ENCODE measurements at places on chromosomes 1 and 21.

DNA sequence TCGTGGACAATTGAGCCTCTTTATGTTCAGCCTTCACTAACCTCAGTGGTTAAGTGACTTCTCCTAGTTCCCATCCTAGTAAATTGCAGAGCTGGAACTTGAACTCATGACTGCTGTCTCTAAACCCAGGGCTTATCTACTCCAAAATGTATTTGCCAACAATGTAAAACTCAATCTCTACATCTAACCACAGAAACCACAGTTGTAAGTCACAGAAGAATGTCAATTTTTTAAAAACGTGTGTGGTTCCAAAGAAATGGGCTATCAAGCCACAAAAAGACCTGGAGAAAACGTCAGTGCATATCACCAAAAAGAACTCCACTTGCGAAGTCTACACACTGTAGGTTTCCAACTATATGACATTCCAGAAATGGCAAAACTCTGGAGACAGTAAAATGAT is 172.6 kb upstream of the HMCN1 start:
- no peak for DNase-seq

- no peak for DNase-seq
These were observed 26.6 kb downstream of the ATF6 start for GRCh38 chr1:161792740-161793139.

- no peak for DNase-seq
These were observed 1.4 kb upstream of the RGS2 start for GRCh38 chr1:192807211-192808162.

DNA sequence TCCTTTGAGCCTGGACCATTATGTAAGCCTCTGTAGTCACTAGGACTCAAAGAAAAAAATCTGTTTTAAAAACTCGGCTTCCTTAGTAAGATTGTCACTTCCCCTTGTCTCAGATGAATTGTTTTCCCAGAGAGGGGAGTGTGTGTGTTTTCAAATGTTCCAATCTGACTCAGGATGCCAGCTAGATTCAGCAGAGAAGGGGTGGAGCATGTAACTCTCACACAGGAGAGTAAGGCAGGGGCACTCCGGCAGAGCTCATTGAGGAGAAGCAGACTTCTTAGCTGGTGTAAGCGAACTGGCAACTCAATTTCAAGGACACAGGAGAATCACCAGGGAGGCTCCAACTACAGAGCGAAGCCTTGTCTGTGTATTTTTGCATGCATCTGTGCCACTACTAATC is 623.2 kb downstream of the LMO4 start:
- DNase-seq: no peak

DNA sequence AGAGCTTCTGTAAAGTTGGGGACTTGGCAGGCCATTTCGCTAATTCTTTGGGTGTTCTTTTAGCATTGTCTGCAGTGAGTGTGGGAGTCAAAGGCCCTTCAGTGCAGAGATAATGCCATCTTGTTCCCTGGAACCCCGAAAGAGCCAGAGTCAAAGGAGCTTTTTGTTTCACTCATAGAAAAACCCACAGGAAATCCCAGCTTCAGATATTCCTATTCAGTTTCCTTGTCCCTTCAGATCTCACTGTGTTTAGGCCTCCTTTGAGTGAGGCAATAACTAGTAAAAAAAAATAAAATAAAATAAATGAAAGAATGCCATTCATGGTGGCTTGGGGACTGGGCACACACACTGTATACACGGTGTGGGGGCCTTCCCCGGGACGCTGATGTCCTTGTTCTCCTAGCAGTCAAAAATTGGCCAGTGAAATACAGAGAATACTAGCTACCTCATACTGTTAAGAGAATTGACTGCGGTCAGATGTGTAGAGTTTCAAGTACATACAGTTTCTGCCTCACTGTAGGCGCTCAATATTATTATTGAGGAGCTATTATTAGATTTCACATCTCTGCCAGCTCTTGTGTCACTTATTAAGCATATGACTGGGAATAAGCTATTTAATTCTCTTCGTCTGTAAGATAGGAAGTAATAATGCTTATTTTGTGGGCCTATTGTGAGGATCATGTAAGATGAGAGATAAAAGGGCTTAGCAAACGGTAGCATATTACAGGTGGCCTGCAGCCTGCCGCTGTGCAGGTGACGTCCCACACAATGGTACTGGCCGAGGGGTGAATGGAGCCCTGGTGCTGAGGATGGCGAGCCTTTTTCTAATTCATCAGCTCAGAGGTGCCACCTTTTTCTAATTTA is 16.7 kb downstream of the DISC1 start:
- DNase-seq: no peak

- no peak for DNase-seq
These were observed 10.9 kb upstream of the ARID1A start for GRCh38 chr1:26684763-26685508.

DNA sequence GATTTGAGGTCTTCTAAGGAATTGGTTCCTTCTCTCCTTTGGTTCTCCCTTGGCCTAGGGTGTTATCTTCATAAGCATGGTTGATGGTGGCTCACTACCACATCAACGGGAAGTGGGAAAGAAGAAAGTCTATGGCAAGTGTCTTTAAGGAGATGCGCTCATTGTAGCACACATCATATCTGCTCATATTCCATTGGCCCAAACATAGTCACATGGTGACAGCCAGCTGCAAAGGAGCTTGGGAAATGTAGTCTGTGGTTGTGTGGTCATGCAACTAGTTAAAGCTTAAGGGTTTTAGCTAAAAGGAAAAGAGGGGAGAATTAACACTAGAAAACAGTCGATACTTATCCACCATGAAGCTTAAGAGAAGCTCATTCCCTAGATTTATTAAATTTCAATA is 11.4 kb upstream of the MRPS6 start:
- no peak for DNase-seq

DNA sequence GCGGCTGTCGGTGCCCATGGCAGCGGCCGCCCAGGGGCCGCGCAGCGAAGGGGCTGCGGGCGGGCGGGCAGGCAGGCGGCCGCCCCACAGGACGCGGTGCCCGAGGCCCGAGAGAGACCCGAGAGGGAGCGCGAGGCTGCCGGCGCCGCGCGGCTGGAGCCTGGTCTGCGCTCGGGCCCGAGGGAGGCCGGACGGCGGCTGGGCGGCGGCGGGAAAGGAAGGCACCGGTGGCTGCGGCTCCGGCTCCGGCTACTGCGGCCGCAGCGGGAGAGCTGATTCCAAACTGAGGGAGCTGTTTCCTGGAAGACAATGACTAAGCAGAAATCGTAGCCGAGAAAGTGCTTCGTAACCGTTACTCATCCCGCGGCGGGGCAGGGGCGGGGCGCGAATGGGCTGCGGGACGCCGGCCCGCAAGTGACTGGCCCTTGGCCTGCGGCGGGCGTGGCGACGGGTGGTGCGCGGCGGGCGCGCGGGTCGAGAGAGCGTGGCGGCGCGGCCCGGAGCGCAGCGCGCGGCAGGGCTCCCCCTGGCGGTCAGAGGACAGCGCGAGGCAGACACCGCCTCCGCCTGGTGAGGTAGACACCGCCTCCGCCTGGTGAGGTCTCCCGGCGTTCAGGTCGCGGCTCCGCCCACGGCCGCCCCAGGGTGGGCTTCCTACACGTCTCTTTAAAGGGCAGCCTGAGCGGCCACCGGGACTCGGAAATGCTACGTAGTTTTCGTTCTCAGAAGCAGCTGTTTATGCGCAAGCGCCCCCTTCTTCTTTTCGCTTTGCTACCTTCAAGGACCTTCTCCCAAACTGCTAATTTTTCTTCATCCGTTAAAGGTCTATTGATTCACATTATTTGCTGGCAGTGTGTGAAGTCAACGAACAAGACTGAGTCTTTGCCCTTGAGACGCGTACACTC is at the start of gene GCLM:
Gene GCLM, minus strand, starts transcription at position 285 of the 905 bp plus-strand sequence. Its CDS starts 267 bp downstream, at position 18.
- DNase-seq: peak; percentile 89

DNA sequence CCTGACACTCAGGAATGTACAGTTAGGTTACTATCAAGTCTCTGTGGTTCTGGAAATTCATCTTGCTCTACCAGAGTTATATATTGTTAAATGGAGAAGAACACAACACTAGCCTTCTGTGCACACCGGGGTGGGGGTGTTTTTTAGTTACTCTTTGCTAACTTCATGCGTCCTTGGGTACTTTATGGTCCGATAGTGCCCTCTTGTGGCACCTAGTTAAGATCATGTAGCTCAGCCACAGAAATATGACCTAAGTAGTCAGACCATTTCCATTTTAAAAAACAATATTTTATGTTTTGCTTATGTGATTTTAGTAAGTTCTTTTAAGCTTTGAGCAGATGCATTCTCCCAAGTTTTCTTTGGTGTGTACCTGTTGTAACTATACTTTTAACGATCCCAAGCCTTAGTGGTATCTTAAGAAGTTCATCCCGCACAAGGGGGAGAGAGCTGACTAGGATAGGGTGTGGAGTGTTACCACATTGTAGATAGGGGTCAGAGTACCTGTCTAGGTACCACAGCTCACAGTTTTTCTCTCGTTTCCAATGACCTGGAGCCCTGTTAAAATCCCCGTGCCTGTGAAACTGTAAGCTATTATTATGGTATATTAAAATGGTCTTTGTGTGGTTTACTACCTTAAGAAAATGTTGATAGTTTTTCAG is 20.6 kb upstream of the SH3D21 start:
- peak; percentile 77 for DNase-seq

- peak; percentile 86 for DNase-seq
These were observed 21.7 kb downstream of the INTS3 start for GRCh38 chr1:153749408-153750005.

- DNase-seq: no peak
These were observed 231.3 kb downstream of the C1orf94 start for GRCh38 chr1:34408011-34408410.

DNA sequence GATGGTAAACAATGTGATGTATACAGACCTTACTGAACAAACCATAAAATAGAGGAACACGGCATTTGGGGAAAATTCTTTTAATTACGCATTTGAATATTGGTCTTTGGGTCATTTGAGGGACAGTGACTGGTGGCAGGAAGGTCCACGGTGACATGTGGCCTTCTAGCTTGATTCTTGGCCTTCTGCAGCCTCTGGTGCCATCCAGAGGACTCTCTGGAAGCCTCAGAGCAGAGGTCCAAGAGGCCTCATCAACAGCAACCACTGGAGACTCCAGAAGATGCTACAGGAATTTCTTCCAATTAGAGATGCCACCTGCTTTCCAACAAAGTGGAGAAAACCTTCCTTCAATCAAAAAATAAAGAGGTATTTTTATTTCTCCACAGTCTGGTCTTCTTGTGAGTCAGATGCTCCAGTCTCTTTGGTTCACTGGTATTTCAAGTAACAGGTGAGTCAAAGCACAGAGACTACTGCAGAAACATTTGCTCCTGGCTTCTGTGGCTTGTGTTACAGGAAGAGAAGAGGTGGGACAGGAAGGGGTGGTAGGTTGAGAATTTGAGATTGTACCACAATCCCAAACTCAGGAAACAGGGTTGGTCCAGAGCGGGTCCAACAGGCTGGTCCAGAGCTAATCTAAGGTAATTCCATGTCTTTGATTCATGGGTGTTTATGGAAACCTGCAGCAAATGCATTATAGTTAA is 2.7 kb upstream of the F5 start:
- DNase-seq: no peak

DNA sequence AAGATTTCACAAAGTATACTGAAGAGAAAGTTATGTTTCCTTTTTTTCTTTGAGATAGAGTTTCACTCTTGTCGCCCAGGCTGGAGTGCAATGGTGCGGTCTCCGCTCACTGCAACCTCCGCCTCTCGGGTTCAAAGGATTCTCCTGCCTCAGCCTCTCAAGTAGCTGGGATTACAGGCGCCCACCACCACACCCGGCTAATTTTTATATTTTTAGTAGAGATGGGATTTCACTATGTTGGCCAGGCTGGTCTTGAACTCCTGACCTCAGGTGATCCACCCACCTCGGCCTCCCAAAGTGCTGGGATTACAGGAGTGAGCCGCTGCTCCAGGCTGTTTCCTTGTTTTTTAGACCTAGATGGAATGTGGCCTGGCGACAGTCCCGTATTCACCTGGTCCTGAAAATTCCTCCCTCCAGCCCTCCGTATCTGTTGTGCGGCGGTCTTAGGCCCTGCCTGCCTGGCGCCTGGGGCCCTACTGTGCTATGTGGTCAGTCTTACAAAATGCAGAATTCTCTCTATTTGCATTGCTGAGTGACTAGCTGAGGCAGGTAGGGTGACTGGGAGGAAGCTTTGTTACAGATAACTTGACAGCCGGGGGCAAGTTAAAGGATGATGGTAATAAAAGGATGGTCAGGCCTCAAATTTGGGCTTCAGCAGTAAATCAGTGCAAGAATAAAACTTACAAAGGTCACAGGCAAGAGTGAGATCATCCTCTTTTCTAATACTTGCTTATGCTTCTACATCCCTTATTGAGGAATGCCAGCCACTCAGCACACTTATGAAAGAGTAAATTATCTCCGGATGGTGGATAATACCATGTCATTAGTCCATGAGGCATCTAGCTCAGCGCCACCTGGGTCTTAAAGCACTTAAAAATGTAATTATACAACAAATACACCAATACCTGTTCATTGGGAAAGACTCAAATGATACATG is 30.3 kb downstream of the PARK7 start:
- DNase-seq: no peak

GRCh38 chr21:33254766-33255165 is 11.4 kb upstream of the IL10RB start:
- no peak for DNase-seq

- no peak for DNase-seq
These were observed 20.3 kb upstream of the EVI5 start for GRCh38 chr1:92805216-92805615.

GRCh38 chr1:169064103-169064502 is 42.4 kb upstream of the ATP1B1 start:
- no peak for DNase-seq

DNA sequence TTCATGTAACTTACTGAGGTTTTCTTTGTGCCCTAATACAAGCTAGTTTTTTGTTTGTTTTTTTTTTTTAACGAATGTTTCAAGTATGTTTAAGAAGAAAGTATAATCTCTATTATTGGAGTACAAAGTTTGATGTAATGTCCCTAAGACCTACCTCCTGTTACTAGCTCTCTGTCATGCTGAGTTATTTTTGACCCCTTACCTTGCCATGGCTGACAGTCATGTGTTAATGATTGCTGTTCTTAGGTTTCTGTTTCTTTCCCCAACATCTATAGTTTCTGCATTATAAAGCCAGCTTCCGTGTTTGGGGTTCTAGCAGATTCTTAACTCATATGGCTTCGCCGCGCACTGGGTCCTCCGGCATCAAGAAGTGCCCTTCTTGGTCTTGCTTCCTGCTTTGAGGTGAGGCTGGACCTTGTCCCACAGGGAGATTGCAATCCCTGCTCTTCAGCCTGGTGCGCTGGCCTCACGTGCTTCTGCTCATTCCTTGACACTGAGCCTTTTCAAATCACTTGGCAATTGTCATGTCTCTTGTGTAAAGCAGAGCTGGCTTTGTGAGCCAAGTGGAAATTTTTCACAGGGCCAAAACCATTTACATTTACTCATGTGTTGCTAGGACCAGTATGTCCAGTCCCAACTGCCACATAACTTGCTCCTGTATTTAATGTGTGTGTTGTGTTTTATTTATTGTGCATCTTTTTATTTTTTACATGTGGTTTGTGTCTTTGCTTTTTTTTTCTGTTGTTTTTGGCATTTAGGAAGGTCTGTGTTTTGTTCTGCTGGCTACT is 135.0 kb upstream of the COL6A1 start:
- DNase-seq: no peak

GRCh38 chr1:48803474-48803873 is 26.8 kb upstream of the BEND5 start:
- DNase-seq: no peak

DNA sequence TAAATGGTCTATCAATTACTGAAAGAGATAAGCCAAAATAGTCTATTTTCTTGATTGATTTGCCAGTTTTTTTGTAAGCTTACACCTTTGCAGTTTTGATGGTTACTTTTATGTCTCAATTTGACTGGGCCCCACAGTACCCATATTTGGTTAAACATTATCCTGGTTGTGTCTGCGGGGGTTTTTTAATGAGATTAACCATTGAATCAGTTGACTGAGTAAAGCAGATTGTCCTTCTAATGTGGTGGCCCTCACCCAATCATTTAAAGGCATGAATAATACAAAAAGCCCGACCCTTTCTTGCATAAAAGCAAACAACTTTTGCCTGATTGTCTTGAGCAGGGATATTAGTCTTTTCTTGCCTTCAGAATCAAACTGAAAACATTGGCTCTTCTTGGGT is 650.0 kb upstream of the RGS18 start:
- no peak for DNase-seq

All from activated naive CD4-positive, alpha-beta T cell treated with anti-CD3 and anti-CD28 coated beads, Interleukin-2, amount 10 ng/mL, durations not matched to agents 7 days and 5 days (primary cell).